T-cell (primary cell): ENCODE measurements at places on chromosomes 1 and 21.

DNA sequence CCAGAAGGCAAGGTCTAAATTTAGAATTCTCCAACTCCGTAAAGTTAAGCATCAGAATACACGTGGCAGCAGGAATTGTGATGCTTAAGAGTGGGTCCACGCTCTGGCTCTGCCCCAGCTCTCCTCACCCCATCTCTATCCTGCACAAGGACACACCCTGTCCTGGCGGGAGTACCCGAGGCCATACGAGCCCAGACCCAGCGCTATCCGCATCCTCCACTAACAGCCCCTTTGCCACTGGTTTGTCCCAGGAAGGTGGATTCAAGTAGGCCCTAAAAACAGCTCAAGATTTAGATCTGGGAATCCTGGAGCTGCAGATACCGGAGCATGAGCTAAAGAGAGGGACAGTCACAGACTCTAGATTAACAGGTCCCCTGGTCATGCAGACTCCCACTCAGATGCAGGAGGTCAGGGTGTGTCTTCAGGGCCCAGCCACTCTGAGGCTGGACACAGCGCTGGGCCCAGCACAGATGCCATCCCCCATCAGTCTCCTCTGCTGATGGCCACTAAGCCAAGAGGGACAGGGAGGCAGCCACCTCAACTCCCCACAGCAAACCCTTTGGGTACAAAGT, 393.3 kb downstream of the NPHP4 start:
- DNase-seq = no peak

DNA sequence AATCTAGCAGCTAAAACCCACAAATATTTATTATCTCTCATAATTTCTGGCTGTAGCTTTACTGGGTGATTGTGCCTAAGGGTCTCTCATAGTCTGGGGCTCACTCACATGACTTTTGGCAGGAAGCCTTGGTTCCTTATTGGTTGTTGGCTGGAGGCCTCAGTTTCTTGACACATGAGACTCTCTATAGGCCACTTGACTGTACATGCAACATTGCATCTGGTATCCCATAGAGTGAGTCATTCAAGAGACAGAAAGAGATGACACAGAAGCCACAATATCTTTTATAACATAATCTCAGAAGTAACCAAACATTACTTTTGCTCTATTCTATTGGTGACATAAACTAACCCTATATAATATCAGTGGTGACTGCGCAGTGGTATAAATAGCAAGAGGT, 128.5 kb upstream of the HNRNPU start:
- no peak for DNase-seq

- no peak for DNase-seq
Observed at GRCh38 chr21:17388226-17388625, 124.6 kb upstream of the CXADR start.

- no peak for DNase-seq
Observed at GRCh38 chr1:223401873-223402789, 8.9 kb downstream of the CCDC185 start.

DNA sequence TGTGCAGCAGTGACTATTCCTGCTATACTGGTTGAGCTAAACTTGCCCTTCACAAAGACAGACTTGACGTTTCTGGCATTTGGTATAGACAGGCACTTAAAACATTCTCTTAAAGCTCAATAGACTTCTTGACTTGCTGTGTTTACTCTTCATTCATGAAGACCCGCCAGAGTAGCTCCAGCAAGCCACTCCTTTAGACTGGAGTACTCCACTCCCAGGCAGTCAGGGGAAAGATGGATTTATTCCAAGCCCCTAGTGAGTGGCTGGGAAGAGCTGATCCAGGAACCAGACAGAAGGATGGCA, 70.7 kb downstream of the EVA1C start:
- no peak for DNase-seq
